ENCODE measurements at places on chromosomes 2 and 18.

GRCh38 chr2:23445450-23445868, 60.5 kb downstream of the KLHL29 start:
- no peak for DNase-seq

DNA sequence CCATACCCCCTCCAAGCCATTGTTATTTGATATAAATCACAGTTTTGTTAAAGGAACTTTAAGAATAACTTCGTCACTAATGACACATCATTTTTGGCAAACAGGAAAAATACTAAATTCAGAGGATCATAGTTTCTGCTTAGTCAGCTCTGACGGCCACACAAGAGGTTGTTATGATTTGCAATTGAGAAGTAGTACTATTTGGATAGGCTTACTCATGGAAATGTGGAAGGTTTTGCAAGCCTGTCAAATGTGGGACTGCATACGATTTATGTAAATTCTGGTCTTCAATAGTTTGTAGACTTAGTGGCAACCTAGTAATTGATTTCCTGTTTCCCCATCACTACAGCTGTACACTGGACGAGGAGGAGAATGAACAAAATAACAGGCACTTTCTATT, 108.1 kb downstream of the ARHGEF33 start:
- DNase-seq, result no peak

DNA sequence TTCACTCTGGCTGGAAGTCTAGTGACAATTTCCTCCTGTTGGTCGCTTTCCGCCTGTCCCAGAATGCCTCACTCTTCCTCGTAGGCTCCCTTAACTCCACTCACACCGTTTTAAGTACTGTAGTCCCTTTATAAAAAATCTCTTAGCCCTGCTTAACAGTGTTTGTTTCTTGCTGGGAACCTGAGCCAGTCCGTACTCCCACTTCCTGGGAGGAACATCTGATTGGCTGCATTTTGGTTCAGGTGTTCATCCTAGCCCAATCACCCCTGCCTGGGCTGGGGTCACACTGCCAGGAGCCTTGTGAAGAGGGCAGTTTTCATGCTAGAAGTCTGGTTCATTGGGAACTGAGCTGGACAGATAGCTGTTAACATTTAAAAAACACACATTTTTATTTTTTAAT, 25.6 kb upstream of the TOGARAM2 start:
- DNase-seq, result no peak

DNA sequence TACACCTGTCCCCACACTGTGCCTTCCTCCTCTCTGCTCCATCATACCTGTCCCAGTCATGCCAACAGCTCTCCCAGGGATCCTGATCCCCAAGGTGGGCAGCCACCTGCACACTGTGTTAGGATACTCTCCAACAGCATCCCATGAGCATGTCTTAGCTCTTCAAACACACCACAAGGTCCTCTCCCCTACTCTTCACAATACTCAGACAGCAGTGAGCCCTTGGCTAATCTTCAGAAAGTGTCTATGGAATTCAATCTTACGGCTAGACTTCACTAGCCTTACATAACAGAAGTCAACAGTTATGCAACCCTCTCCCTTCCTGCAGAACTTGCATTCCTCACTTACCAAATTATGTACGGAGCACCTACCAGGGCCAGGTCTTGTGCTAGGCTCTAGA, 79.9 kb downstream of the MYO5B start:
- DNase-seq, result no peak

GRCh38 chr2:124678043-124678442, 653.0 kb downstream of the CNTNAP5 start:
- DNase-seq, result no peak

DNA sequence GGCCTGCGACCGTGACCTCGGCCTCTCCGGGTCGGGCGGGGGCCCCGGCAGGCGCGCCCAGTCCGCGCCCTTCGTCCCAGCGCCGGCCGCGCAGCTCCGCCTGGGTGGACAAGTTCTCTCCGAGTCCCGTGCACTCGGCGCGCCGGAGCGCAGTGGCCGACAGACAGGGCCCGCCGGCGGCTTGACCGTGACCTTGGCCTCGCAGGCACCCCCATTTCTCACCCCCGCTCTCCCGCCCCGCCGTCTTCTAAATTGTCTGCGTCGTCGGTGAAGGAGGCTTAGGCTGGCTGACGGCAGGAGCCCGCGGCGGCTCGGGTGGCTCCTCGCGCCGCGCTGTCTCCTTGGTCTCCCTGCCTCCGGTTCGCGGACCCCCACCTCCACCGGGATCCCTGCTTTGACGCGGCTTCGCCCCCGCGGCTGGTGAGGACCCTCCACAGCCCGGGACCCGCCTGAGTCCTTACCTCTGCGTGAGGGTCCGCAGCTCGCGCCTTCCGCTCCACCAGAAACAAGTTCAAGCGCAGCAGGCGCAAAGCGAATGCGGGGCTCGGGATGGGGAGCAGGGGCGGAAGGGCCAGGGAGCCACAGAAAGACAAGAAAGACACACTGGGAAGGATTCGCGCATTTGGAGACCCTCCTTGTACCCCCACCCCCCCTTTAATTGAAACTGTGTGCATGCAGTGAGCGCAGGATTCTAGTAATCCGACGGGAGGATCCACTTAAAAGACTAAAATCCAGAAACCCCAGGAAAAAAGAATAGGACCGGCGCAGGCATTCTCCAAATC, 4.0 kb downstream of the PTGR3 start:
- no peak for DNase-seq

GRCh38 chr2:60400462-60401246, 152.8 kb downstream of the BCL11A start:
- no peak for DNase-seq

GRCh38 chr2:208542465-208543041, 136.0 kb downstream of the PTH2R start:
- DNase-seq, result no peak

DNA sequence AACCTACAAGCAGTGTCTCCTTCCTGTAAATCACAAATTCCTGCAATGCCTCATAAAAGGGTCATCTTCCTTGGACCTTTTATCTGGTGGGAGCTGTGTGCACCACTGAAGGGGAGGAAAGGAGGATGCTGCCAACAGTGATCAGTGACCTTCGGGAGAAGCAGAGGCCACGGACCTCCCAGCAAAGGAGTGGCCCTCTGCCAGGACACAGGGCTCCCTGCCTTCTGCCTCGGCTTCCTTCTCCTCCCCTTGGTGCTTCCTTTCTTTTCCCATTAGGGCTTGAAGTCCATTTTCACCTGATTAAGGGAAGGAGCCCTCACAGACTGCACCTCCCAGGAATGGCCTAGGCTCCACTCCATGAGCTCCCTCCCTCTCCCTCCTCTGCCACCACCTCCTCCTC, 85.3 kb upstream of the ITGA6 start:
- no peak for DNase-seq

Data from AML-193 (cell line).